ENCODE measurements at places on chromosomes 3 and 15.

- peaks cover 25% of the 10 kb centered on the region for H3K27me3 ChIP-seq
- no peak overlapping the region for H3K27ac ChIP-seq
- H3K36me3 ChIP-seq: no peaks in the 10 kb centered on the region
- DNase-seq: no peak
- peaks cover 2% of the 10 kb centered on the region for H3K4me1 ChIP-seq
- no peak overlapping the region for H3K4me3 ChIP-seq
Observed at GRCh38 chr15:65337436-65338070, 33.1 kb downstream of the RNU5B-1 start.

- peaks cover 11% of the 10 kb centered on the region for H3K27me3 ChIP-seq
- no peaks in the 10 kb centered on the region for H3K4me1 ChIP-seq
- no peaks in the 10 kb centered on the region for H3K36me3 ChIP-seq
- H3K4me3 ChIP-seq: no peak overlapping the region
Observed at GRCh38 chr3:153783741-153784480, 337.3 kb upstream of the ARHGEF26 start.

- H3K27ac ChIP-seq: no peak overlapping the region
- no peaks in the 10 kb centered on the region for H3K4me1 ChIP-seq
- DNase-seq: no peak
- H3K27me3 ChIP-seq: no peaks in the 10 kb centered on the region
- no peaks in the 10 kb centered on the region for H3K36me3 ChIP-seq
- no peak overlapping the region for H3K4me3 ChIP-seq
Observed at GRCh38 chr3:64578062-64578770, 109.6 kb downstream of the ADAMTS9 start.

DNA sequence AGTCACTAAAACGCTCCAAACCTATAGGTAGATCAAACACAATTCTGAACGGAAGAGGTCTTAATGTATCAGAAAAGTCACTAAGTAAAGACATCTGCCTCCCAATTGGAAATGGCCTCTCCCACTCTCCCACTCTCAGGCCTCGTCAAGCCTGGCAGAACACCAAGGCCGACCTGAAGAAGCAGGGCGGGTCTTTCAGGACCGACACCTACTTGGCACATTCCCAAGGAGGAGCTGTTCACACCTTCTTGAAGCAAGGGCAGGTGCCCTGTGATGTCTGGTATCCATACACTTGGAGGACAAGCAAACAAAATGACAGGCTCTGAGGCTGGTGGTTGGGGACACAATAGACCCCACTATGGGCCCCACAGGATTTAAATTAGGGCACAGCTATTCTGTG, 30.0 kb downstream of the XXYLT1 start:
- no peaks in the 10 kb centered on the region for H3K27me3 ChIP-seq
- no peaks in the 10 kb centered on the region for H3K4me1 ChIP-seq
- H3K27ac ChIP-seq: no peak overlapping the region
- DNase-seq: no peak

- H3K4me1 ChIP-seq: no peaks in the 10 kb centered on the region
- H3K36me3 ChIP-seq: no peaks in the 10 kb centered on the region
- DNase-seq: peak; percentile 13
- H3K27ac ChIP-seq: no peak overlapping the region
- H3K27me3 ChIP-seq: peaks cover 5% of the 10 kb centered on the region
Observed at GRCh38 chr15:89803941-89804800, 10.5 kb downstream of the ANPEP start.

GRCh38 chr3:141412936-141413354, 44.6 kb downstream of the ZBTB38 start:
- H3K4me1 ChIP-seq: peaks cover 63% of the 10 kb centered on the region
- no peaks in the 10 kb centered on the region for H3K27me3 ChIP-seq
- no peak for DNase-seq
- peaks cover 50% of the 10 kb centered on the region for H3K36me3 ChIP-seq
- peak overlapping the region; percentile 98 for H3K27ac ChIP-seq

- peaks cover 43% of the 10 kb centered on the region for H3K36me3 ChIP-seq
- no peak overlapping the region for H3K4me3 ChIP-seq
- peaks cover 69% of the 10 kb centered on the region for H3K4me1 ChIP-seq
Observed at GRCh38 chr15:64636556-64636955, 138.8 kb downstream of the RBPMS2 start.

DNA sequence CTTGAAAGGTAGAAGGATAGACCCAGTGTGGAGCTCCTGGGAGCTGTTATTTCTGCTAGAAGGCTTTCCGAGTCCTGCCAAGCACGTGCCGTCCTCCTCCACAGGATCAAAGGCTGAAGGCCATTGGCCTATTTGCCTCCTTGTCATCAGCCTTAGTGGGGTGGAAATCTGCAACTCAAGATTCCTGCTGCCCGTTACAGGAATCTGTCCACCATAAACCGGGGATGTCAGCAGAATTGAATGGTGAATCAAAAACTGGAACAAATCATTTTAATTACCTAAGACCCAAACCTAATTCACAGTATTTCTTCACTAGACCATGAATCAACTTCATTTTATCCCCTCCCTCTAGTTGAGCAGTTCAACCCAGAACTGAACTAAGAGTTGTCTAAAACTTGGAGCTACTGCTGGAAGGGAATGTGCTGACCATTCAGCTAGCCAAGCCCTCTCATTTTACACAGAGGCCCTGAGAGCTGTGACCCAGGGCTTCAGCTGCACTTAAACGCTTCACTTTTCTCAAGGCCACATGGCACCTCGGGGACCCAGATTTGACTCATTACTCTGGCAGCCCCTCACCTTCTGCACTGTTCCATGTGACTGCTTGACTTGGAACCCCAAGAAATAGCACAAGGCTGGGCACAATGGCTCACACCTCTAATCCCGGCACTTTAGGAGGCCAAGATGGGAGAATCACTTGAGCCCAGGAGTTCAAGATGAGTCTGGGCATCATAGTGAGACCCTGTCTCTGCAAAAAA, 36.8 kb upstream of the KIF23 start:
- H3K4me1 ChIP-seq: no peaks in the 10 kb centered on the region
- no peaks in the 10 kb centered on the region for H3K36me3 ChIP-seq
- no peak overlapping the region for H3K4me3 ChIP-seq
- no peak overlapping the region for H3K27ac ChIP-seq
- no peak for DNase-seq

DNA sequence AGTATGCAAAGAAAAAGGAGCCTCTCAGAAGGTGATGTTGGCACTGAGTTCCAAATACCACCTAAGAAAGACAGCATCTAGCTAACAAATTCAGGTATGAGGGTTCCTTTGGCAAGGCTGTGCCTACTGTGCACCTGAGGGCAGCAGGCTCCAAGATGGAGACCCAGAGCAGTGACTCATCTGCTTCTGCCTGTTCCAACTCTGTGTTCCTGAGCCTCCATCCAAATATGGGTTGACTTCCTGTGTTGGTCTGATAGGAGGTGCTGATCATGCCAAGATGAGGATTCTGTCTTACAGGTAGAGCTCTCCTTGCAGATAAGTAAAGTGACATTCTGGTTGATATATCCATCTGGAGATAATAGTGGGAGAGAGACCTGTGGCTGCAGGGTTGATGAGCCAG, 26.0 kb downstream of the SV2B start:
- no peak overlapping the region for H3K27ac ChIP-seq
- H3K36me3 ChIP-seq: no peaks in the 10 kb centered on the region
- no peak overlapping the region for H3K4me3 ChIP-seq
- no peaks in the 10 kb centered on the region for H3K4me1 ChIP-seq
- DNase-seq: no peak
- H3K27me3 ChIP-seq: peaks cover 13% of the 10 kb centered on the region

- no peak for DNase-seq
- H3K27me3 ChIP-seq: no peaks in the 10 kb centered on the region
- H3K4me3 ChIP-seq: no peak overlapping the region
- no peaks in the 10 kb centered on the region for H3K36me3 ChIP-seq
- peaks cover 2% of the 10 kb centered on the region for H3K4me1 ChIP-seq
- H3K27ac ChIP-seq: no peak overlapping the region
Observed at GRCh38 chr3:191380001-191380400, 49.7 kb upstream of the UTS2B start.

GRCh38 chr15:52682781-52683180, 3.6 kb upstream of the ATOSA start:
- peak overlapping the region; percentile 28 for H3K27ac ChIP-seq
- H3K36me3 ChIP-seq: peaks cover 4% of the 10 kb centered on the region
- H3K4me1 ChIP-seq: peaks cover 31% of the 10 kb centered on the region
- H3K27me3 ChIP-seq: peaks cover 10% of the 10 kb centered on the region
- no peak for DNase-seq
- no peak overlapping the region for H3K4me3 ChIP-seq

Measured in activated naive CD4-positive, alpha-beta T cell treated with anti-CD3 and anti-CD28 coated beads, Interleukin-2, amount 10 ng/mL, durations not matched to agents 7 days and 5 days (primary cell).